ENCODE measurements at places on chromosomes 2 and 18.

DNA sequence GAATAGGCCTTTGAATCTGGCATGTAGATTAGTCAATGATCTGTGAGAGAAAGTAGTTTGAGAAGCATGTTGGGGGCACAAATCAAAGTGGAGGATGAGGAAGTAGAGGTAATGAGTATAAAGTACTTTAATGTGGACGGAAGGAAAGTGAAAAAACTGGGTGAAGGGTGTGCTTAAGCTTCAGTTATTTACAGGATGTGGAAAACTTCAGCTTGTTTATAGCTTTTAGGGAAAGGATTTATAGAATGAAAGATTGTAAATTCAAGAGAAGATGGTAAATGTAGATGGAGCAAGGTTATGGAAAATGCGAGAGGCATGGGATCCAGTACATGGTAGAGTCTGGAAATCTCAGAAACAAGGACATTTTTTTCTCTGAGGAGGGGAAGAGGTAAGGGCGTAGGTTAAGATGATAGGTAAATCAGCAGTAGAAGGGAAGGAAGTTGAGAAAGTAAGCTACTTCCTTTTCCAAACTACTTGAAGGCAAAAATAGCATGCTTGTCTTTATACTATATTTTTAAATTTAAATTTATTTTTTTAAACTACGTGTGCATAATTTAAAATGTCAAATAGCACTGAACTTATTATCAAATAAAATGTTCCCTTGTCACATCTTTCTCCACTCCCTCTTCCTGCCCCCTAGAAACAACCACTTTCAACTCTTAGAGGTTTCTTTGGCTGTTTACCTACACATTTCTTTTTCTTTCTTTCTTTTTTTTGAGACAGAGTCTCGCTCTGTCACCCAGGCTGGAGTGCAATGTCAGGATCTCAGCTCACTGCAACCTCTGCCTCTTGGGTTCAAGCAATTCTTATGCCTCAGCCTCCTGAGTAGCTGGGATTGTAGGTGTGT is 8.5 kb downstream of the FAM117B start:
- DNase-seq: no peak

- DNase-seq: no peak
Measured at GRCh38 chr2:38483776-38484501, 106.9 kb upstream of the ATL2 start.

- no peak for DNase-seq
Measured at GRCh38 chr2:231611273-231612108, 18.8 kb downstream of the TEX44 start.

DNA sequence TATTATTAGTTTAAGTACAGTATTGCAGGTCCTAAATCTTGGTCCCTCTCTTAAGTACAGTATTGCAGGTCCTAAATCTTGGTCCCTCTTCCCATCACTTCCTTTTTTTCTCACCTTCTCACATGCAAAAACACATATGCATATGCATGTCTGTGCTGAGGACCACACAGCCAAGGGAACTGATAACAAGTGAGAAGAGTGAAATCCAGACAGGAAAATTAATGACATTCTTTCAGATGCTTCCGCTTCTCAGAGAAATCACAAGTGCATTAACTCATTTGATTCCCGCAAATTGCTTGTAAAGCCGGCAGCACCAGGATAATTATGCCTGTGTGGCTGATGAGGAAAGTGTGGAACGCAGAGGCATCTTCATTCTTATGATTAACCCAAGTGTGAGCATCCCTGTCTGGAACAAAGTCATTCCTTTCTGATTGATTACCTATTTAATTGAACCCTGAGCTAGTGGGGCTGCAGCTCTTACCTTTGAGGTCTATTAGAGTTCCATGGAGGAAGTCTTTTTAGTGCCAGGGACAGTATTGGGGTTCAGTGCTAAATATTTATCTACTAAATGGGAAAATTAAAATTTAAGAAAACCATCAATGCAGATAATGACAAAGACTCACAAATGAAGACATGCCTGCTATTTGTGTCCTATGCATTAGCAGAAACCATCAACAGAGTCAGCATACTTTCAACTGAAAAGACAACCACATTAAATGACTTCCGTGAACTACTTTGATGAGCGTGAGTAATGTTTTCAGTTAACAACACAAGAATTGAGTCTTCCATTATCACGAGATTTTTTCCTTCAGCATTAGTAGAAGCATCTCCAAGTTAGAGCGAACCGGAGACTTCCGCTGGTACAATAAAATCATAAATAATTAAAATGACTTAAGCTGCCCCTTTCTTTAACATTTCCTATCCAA is 220.4 kb upstream of the SLC35G4 start:
- DNase-seq: no peak

- no peak for DNase-seq
Measured at GRCh38 chr2:24515831-24516230, 24.8 kb downstream of the NCOA1 start.

All from lower leg skin (tissue), 4 donors.